ENCODE measurements at places on chromosomes 1 and 21.

DNA sequence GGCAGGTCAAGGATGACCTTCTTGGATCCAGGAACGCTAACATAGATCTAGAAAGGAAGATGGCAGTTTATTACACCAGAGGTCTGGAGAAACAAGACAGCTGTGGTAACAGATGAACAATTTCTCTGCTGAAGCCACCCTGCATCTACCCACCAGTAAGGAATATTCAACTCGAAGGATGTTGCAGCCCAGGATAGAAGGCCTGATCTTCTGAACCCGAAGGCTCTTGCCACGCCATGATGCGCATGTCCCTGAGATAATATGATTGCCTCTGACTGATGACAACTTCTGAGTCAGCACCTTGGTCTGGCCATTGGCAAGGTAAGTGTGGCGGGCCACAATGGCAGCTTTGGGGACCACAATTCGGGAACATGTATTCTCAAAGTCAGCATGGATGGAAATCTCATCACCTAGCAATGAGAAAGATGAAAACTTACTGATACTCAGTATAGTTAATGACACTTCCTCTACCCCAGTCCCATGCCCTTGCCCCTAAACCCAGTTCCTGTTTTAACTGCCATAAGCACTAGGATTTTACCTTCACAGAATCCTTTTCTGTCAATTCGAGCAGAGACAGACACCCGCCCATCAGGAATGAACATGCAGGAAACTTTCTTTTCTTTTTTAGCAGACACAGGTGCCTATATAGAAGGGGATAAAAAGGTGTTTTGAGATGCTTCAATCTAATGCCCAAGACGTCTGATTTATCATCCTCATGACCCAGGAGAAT, 1.8 kb downstream of the TXNIP start:
- DNase-seq, result no peak

DNA sequence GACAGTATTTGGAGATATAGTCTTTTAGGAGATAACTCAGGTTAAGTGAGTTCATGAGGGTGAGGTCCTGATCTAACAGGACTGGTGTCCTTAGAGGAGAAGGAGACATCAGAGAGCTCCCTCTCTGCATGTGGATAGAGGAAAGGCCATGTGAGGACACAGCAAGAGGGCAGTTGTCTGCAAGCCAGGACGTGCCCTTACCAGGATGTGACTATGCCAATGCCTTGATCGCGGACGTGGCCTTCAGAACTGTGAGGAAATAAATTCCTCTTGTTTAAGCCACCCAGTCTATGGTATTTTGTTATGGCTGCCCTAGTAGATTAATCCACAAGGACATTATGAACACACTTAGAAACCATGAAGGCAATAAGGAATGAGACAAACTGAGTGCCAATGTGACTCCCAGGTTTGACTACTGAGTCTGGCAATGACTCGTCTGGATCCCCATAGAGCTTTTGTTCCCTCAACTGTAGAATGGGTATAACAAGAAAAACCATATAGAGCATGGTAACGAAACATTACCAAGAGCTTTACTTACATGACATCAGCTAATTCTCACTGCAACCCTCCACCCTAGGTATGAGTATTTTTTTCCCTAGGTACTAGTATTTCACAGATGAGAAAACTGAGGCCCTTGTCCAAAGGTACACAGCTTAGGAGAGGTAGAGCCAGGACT, 6.5 kb downstream of the URB1 start:
- no peak for DNase-seq

DNA sequence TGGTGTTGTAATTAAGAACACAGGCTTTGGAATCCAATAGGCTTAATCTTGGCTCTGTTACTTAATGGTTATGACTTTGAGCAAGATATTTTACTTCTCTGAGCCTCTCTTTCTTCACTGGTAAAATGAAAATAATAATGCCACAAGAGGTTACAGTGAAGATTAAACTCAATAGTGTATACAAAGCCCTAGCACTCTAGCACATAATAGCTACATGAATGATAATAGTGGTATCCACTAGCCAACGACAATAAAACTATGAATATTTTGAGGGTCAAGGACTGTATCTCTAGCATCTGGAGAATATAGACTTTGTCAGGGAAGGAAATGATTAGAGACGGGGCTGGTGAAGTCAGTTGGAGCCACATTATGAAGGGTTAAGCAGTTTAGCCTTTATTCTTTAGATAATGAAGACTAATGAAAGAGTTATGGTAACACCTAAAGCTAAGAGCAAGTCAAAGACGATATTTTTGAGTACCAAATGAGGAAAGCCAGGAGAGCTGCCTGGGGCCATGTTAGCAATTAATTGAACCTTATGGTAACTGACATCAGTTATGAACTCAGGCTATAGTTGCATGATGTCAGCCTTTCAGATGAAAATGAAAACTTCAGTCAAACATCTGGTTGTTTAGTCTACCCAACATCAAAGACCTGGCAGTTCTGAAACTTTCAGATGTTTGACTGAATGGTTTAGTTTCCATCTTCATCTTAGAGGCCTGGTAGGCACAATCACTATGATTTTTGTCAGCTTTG, 32.8 kb upstream of the RNF11 start:
- DNase-seq, result no peak

- no peak for DNase-seq
Observed at GRCh38 chr1:165697491-165697880, 876 bp downstream of the ALDH9A1 start.

GRCh38 chr21:26918323-26919079, 48.4 kb downstream of the ADAMTS5 start:
- no peak for DNase-seq

DNA sequence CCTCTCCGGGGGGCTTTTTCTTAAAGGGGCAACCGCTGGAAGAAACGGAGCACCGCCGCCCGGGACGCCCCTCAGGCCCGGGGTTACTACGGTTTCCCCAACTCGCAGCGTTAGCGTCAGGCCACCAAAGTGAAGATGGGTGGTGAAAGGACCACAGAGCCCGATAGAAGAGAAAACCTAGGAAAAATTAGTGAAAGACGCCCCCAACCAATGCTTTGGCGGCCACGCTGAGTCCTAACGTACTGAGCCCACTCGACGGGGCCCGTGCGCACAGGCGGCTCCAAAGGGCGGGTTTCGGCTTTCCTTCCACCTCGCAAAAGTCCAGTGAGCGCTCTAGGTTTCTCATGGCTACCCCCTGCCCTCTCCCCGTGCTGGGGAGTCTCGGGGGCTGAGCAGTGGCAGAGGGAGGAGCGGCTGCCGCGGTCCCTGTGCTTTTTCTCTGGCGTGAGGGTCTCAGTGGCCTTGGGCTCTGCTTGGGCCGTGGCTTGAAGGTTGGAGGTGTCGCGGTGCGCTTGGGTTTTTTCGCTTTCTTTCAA, 12.2 kb upstream of the SPEN start:
- no peak for DNase-seq

- no peak for DNase-seq
Observed at GRCh38 chr1:24905355-24905978, 24.6 kb downstream of the RUNX3 start.

GRCh38 chr1:208855403-208855802, 611.2 kb upstream of the PLXNA2 start:
- DNase-seq, result no peak

DNA sequence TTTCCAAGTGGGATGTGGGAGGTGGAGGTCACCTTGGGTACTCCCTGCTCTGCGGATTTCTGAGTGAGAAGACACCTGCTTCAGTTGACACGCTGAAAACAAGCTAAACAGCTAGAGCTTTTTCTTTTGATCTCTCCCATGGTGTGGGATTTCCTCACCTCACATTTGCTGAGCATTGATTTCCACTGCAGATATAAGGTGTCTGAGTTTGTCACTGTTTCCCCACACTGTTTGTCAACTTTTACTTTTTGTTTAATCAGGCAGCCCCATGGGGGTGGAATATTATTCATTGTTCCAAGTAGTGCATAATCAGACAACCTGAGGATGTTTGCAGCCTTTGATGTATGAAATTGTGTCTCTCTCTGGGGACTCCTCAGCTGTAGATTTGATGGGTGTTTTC, 49.5 kb downstream of the FASLG start:
- DNase-seq, result no peak

GRCh38 chr1:30283199-30283962, 440.0 kb downstream of the MATN1 start:
- no peak for DNase-seq

GRCh38 chr1:11875094-11875493, 16.3 kb upstream of the NPPB start:
- no peak for DNase-seq

DNA sequence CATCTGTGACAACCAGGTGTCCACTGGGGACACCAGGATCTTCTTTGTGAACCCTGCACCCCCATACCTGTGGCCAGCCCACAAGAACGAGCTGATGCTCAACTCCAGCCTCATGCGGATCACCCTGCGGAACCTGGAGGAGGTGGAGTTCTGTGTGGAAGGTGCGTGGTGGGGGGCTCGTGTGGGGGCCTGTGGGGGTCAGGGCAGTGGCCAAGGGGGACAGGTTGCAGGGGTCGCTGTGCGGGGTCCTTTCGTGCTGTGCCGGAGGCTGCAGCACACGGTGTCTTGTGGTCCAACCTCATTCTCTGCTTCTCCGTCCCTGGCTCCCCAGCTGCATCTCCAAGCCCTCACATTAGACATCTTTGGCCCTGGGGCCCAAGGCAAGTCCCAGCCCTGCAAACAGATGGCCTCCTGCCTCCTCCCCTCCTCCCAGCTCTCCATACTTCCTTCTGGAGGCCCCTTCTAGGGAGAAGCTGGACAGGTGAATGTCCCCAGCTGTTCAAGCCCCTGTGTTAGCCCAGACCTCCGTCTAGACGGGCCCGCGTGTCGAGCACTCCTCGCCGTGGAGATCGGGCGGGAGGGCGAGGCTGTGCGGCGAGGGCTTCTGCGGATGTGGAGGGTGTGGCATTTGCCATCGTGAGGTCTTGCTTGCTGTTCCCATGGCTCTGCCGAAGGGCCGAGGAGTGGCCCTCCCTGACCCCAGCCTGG, 2.5 kb downstream of the AGRN start:
- DNase-seq, result no peak

DNA sequence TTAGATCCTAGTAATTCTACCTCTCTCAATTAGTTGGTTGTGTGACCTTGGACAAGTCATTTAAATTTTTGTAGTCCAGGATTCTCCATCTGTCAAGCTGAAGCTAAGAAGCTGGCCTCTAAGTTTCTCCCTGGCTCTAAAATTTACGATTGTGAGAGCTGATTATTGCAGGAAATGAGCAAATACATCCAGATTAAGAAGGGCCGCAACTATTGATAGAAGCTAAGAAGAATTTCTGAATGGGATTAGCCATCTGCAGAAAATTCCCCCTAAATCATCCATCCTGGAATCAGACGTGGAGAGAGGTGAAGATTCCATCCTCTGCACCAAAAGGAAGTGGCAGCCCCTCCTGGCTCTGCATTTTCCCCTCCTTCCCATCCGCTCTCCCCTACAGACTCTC, 55.0 kb downstream of the HIVEP3 start:
- no peak for DNase-seq

- DNase-seq, result no peak
Observed at GRCh38 chr1:88043834-88044233, 640.2 kb upstream of the PKN2 start.

DNA sequence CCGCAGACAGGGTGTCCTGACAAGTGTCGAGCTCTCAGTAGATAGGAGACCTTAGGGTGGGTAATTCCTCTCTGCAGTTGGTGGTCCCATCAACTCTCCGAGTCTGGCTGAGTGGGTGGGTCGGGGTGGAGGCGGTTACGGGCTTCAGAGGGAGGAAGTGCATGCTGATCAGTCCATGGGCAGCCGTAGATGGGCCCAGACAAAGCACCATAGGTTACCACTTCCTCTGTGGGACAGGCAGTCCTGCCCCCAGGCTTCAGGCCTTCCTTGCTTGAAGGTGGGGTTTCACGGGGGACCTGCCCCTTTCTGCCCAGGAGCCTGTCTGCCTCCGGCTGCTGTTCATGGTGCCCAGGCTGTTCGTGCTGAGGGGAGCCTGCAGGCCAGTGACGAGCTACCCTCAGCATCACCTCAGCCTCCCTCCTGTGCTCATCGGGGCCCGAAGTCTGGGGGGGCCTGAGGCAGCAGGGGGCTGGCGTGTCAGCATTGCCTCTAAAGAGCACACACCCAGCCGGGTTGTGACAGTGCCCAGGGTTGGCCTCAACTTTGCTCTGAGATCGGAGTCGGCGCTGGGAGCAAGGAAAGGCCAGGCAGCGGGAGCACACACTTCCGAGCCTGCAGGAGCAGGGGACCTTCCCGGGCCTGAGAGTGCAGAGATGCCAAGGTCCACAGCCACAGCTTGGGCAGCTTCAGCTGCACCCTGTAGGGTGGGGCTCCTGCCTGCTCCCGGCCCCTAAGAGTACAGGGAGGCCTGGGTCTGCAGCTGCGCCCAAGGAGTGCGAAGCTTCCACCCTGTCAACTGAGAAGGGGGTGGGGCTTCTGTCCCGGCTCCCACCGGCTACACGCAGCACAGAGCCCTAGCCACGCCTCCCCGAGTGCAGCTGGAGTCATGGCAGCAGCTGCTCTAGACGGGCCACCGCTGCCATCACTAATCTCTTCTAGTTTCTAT, 225.4 kb upstream of the NRIP1 start:
- DNase-seq, result no peak

- DNase-seq, result no peak
Observed at GRCh38 chr1:11617314-11617713, 36.9 kb downstream of the FBXO2 start.

Measured in stromal cell of bone marrow (primary cell).